D721Med (cell line): ENCODE measurements at places on chromosomes 5 and 9.
A peak's percentile ranks its signal among the peaks of the same experiment; 100 is the strongest.

DNA sequence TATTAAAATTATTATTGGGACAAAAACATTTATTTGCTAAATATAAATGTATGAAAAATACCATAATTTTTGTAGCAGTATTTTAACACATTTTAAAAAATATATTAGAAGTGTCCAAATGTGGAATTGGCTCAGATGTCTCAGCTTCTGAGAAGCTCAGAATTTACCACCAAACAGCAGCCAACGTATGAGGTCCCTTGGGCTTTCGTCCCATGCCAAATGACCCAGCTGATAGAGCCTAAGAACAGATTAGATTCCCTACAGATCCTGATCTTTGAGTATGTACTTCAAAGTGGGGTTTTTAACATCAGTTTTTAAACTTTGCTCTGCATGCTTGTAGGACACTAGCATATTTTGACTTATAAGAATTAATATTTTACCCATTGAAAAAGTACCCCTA, 77.3 kb upstream of the RPS23 start:
- DNase-seq = no peak

DNA sequence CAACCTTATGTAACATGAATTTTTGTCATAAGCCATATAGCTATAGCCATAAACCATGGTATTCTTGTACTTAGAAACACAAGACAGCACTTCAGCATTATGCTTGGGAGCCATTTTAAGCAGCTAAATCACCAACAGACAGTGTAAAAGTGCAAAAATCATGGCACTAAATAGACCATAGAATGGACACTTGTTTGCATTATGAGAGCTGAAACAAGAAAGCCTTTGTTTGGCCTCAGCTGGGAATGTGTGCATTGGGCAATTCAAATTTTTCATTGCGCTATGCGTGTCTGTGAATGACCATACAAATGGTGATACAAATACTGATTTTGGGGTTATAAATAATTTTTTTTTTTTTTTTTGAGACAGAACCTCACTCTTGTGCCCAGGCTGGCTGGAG, 23.7 kb downstream of the KDM4C start:
- no peak for DNase-seq

DNA sequence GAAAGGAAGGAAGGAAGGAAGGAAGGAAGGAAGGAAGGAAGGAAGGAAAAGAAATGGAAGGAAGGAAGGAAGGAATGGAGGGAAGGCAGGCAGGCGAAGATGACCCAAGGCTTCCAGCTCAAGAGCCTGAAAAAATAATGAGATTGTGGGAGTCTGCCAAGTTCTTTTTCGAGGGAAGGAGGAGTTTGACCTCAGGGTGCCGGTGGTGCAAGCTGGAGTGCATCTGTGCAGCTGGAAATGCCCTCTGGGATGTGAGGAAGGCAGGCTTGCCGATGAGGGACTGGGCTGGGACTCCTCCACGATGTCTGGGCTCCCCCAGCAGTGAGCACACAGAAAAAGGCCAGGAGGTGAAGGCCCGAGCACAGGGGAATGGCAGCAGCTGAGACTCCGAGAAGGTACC, 154.9 kb upstream of the DAPK1 start:
- DNase-seq = no peak

GRCh38 chr9:97572196-97572891, 60.8 kb downstream of the TSTD2 start:
- no peak for DNase-seq

- DNase-seq = no peak
Observed at GRCh38 chr5:124888050-124888506, 141.6 kb upstream of the ZNF608 start.

- no peak for DNase-seq
Observed at GRCh38 chr9:89531766-89532165, 33.9 kb upstream of the SEMA4D start.

- peak; percentile 19 for DNase-seq
Observed at GRCh38 chr5:135236908-135237747, 161.9 kb downstream of the MACROH2A1 start.

GRCh38 chr5:15363601-15364000, 136.4 kb upstream of the FBXL7 start:
- DNase-seq = no peak

- DNase-seq = no peak
Observed at GRCh38 chr5:169079697-169080096, 221.2 kb downstream of the SLIT3 start.

- DNase-seq = no peak
Observed at GRCh38 chr5:109373932-109374331, 35.8 kb downstream of the PJA2 start.

- no peak for DNase-seq
Observed at GRCh38 chr5:5343568-5343967, 78.9 kb upstream of the ICE1 start.

GRCh38 chr5:72110394-72111013, 3.2 kb downstream of the MAP1B start:
- no peak for DNase-seq
